ENCODE measurements at places on chromosomes 11 and 22.
A peak's percentile ranks its signal among the peaks of the same experiment; 100 is the strongest.

- DNase-seq: peak; percentile 87
Observed at GRCh38 chr11:66001942-66002647, at the start of the genes BANF1 and EIF1AD. TSS of gene BANF1 (plus strand) at chr11:66002503. CDS start at chr11:66003251, 748 bp downstream. TSS of gene EIF1AD (minus strand) at chr11:66002157. CDS start at chr11:66000389, 1,768 bp downstream.

GRCh38 chr22:32480238-32480637 lies 5.6 kb downstream of the FBXO7 start:
- DNase-seq: no peak

DNA sequence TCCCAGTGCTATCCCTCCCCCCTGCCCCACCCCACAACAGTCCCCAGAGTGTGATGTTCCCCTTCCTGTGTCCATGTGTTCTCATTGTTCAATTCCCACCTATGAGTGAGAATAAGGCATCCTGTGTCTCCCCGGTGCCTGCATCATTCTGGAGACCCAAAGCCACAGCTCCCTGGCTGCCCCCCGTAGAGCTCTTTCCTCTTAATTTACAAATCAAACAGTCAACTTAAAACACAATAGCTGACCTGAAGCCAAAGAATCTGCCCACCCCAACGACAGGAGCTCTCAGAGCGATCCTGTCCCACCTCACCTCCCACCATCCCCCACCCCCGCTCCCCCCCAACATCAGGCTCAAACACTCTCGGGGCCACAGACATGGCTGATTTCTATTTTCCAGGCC lies 558.3 kb downstream of the BRD1 start:
- no peak for DNase-seq

DNA sequence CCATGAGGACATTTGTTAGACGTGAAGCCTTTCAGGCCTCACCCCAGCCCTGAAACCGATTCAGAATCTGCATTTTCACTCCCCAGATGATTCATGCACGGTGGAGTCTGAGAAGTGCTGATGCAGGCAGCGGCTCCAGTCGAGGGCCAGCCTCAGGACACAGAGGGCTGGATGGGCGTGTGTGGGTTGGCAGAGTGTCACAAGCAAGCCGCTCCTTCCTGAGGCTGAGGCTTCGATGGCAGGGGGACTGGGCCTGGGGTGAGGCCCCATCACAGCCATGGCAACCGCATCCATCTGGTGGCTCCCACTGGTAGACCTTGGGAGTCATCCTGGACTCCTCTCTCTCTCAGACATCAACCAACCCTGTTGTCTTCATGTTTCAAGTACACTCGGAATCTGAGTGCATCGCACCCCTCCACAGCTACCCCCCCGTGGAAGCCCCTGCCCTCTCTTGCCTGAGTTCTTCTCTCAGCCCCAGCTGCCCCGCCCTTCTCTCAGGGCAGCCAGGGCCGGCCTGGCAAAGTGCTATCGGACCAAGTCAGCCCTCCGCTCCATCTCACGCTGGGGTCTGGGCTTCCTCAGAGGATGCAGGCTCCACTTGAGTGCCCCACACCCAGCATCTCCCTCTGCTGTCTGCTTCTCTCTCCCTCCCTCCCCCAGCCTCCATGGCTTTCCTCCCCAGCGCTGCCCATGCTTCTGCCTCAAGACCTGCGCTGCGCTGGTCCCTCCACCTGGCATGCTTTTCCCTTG lies 10.6 kb downstream of the KCNC1 start:
- no peak for DNase-seq

GRCh38 chr11:80107415-80107814 lies 666.6 kb upstream of the TENM4 start:
- no peak for DNase-seq

GRCh38 chr11:34447044-34447443 lies 8.3 kb downstream of the CAT start:
- DNase-seq: no peak

DNA sequence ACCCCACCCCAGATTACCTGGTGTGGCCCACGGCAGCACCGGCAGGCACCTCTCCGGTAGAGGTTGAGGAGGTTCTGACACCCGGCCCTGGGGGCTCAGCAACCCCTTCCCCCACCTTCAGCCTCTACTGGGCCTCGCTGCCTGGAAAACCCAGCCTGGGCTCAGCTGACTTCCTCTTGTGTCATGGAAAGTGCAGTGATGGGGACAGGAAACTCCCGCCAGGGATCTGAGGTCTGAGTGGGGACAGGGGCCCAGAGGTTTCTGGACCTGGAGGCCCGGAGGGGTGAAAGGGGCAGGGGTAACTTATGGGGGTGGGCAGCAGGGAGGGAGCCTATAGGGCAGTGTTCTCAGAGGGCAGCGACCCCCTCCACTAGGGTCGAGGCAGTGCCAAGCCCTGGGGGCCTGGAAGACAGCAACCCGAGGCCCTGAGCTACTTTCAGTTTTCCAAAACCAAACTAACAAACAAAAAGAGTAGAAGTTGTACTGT lies 10.0 kb upstream of the CD5 start:
- peak; percentile 40 for DNase-seq

DNA sequence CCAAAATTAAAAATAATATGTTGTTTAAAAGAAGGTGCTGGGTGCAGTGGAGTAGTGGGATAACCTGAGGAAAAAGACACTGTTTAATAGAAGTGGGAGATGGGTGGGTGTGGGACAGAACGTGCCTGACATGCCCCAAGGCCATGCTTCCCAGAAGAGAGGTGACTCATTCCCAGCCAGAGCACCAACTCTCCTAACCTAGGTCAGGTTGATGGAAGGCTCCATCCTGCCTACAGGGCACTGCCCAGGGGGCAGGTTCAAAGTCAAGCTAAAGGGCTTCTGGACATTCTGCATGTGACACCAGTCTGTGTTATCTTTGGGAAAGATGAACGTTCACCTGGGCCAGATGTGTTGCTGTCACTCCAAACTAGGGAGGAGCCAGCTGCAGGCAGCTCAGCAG lies 453.1 kb downstream of the SOX6 start:
- no peak for DNase-seq

GRCh38 chr22:32926600-32926999 lies 125.1 kb downstream of the TIMP3 start:
- DNase-seq: peak; percentile 14

DNA sequence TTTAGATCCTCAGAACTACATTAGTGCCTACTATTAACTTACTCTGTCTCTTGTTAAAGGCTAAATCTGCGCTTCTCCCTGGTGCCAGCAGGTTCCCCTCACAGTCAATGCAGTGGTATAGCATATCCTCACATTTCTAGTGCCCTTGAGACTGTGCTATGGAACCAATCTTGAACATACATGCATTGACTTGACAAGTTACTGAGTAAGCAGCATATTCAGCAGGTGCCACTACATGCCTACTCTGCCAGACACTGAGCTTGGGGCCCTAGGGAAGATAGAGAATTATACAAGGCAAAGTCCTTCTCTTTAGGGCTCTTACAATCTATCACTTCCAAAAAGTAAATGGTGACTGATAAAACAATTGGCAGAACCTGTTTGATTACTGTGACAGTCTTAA lies 3.2 kb downstream of the FUT4 start:
- no peak for DNase-seq

GRCh38 chr11:34034053-34034452 lies 17.5 kb upstream of the CAPRIN1 start:
- no peak for DNase-seq

GRCh38 chr11:65726660-65727059 lies 6.1 kb upstream of the RNASEH2C start:
- no peak for DNase-seq

DNA sequence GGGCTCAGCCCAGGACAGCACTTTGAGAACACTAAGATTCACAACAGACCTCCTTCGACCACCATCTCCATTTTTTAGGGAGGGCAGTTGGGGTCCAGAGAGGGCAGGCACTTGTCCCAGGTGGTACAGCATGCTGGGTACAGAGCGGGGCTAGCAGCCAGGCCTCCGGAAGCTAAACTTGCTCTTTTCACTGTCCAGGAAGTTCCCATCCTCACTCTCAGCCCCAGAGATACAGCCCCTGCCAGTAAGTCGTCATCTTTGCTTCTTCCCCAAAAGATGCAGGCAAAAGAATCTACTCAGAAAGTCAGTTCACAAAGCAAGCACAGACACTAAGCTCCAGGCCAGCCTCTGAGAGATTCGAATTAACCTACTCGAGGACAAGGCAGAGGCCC lies 6.7 kb upstream of the RAB3IL1 start:
- DNase-seq: no peak

GRCh38 chr11:40380835-40381234 lies 1078.6 kb downstream of the LRRC4C start:
- no peak for DNase-seq

GRCh38 chr11:117830072-117830471 lies 5.5 kb upstream of the FXYD2 start:
- no peak for DNase-seq

- no peak for DNase-seq
Observed at GRCh38 chr11:617199-617911, 1.6 kb upstream of the IRF7 start.

DNA sequence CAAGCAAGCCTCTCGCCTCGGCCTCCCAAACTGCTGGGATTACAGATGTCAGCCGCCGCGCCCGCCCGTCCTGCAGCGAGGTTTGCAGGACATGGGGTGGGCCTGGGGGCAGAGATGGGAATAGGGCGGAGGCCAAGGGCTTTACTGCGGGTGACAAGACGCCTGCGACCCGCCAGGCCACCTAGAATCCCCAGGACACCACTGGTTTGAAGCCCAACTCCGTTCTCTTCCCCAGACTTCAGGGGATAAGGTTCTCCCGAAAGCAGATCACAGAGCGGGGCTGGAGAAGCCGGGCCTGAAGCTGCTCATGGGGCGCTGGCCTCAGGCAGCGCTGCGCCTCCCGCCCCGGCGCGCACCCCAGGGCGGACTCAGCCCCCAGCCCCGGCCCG lies 354 bp downstream of the POLR2L start:
- DNase-seq: no peak

DNA sequence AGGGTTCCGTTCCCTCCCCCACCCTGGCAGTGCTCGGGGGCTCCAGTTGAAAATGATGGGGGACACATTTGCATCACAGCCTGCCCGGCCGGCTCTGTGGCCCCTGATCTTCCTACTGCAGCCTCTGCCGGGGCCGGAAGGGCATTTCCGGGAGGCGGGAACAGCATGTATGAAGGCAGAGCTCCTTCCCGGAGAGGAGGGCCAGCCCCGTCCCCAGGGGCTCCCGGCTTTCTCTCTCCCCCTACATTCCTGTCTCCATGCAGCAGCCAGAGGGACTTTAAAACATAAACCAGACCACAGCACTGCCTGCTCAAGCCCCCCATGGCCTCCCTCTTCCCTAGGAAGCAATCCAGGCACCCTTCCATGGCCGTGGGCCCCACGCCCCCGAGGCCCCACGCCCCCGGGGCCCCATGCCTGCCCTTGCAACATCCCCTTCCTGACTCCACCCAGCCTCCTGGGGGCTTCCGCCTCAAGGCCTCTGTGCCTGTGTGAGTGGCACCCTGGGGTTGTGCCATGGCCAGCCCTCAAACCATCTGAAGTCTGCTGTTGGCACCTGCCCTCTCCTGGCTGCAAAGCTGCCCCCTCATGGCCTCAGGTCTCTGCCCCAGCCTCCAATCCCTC lies 73.1 kb downstream of the CDKN1C start:
- no peak for DNase-seq

- DNase-seq: no peak
Observed at GRCh38 chr11:85725510-85726258, 39.7 kb upstream of the CCDC89 start.

DNA sequence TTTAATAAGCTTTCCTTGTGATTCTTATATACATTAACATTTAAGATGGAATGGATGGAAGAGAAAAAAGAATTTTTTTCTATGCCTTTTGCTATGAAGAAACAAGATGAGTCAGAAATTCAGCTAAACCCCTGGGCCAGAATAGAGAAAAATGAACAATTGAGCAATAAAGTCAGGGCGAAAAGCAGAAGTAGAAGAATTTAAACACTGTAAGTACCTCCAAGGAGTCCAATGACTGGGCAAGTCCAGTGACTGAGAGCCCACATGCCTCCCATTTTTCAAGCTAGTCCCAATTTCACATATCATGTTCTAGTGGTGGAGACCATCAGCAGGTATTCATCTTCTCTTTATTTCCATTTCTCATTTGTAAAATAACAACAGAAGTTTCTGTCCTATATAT lies 18.6 kb upstream of the APLP2 start:
- DNase-seq: no peak

DNA sequence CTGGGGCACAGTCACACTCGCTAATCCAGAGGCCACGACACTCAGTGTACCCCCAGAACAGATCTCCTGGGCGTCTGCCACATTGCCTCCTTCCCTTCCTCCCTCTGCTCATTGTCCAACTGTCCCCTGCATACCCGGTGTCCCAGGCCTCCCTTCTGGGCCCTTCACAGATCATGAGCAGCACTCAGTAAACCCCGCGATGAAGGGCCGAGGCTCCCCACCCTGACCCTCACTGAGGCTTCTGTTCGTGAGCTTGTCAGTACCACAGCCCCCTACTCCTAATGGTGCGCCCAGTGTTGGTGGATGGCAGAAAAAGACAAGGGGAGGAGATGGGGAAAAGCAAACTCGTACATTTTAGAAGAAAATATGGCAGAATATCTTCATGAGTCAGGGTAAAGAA lies 12.6 kb downstream of the RSPH14 start:
- DNase-seq: no peak

- DNase-seq: peak; percentile 88
Observed at GRCh38 chr11:2419638-2420501, 19.3 kb downstream of the TSSC4 start.

GRCh38 chr11:76623171-76623883 lies 47.2 kb downstream of the LRRC32 start:
- no peak for DNase-seq

DNA sequence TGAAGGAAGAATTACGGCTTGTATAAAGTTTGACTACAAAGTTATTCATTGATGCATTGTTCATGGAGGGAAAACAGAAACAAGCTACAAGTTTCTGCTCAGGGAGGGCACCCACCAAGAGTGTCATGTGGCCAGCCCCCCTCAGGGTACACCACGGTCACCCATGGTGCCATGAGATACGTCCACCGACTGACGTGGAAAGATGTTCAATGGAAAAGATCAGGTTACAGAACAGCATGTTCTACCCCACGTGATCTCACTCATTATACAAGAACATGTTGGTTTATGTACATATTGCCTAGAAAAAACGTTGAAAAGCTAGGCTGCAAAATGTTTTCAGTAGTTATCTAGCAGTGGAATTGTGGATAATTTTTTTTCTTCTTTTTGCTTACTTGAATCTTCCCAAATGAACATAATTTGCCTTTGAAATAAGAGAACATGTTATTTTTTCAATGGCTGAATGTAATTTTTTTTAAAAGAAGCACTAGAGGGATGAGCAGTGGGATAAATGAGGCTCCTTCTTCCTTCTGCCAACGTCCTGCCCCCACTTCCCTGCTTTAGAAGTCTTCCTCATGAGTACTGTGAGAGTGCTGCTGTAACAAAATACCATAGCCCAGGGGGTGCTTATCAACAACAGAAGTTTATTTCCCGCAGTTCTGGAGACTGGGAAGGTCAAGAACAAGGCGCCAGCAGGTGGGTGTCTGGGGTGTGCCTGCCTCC lies 22.5 kb downstream of the RCN1 start:
- no peak for DNase-seq

DNA sequence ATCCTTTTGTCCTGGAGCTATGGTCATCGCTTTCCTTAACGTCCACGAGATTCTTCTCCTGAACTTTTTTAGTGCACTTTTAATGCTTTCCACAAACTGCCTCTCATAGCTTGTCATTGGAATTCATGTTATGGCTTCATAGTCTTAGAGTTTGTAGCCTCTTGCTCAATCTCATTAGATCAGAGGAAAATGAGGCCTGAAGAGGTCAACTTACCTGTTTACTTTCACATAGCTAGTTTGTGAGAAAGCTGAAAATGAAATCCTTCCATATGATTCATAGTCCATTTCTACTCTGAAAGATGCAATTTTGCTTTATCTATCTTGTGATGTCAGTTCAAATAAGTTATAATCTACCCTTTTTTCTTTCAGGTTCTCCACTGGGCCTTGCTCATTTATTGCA lies 1747.2 kb upstream of the RAG2 start:
- DNase-seq: no peak

All from GM19239 (cell line).